HepG2 (cell line): ENCODE measurements at places on chromosomes 6 and 20. TPM values are rescaled to one million over a fixed set of nuclear protein-coding genes. Genes with fewer than 3 reads are reported as not detected.
A peak's percentile ranks its signal among the peaks of the same experiment; 100 is the strongest.

DNA sequence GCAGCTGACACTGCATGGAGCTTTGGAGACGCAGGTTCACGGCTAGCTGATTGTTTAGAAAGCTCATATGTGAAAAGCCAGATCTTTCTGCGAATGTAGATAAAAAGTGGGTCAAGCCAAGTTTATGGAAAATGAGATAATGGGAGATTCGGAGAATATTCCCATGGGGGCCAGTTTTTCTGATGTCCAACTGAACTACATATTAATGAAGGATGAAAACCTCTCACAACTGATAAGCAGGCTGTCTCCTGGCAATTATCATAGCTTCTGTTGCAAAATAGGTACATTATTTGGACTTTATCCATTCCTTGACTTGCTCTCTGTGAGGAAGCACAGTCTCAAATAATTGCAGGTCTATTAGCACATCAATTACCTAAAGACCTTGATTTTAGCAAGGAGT is 21.1 kb downstream of the HDGFL1 start:
- no peaks in the 10 kb centered on the region for H3K27me3 ChIP-seq
- H3K4me3 ChIP-seq, result no peak overlapping the region
- no peaks in the 10 kb centered on the region for H3K36me3 ChIP-seq
- DNase-seq, result no peak

GRCh38 chr6:157990321-157991066 is 8.8 kb downstream of the SYNJ2 start:
- DNase-seq, result no peak
- peaks cover 36% of the 10 kb centered on the region for H3K36me3 ChIP-seq
- H3K4me3 ChIP-seq, result no peak overlapping the region
- H3K27ac ChIP-seq, result peak overlapping the region; percentile 39

DNA sequence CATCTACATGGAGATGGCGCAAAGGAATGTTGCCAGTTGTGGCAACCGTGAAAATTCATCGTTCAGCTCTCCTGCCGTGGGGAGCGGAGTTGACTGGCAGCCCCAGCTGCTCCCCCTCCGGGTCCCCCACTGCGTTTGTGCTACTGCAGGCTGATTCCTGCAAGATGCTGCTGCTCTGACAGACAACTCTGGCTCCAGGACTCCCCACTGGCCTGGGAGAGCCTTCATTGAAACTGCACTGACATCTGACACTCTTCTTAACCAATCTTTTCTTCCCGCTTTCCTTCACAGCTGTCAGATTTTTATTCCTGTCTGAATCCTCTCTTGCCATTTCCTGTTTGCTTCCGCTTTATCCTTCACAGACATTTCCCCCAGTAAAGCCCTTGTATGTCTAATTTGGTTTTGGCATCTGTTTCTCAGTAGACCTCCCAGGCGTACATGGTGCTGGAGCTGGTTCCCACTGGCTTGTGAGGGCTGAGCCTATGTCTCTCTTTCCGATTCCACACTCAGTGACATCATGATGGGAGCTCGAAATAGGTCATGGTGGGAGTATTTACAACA is 9.5 kb upstream of the ATRN start:
- DNase-seq, result no peak
- H3K36me3 ChIP-seq, result no peaks in the 10 kb centered on the region
- peaks cover 40% of the 10 kb centered on the region for H3K4me1 ChIP-seq

GRCh38 chr6:155272353-155273232 is 8.8 kb downstream of the CLDN20 start:
- H3K27me3 ChIP-seq, result no peaks in the 10 kb centered on the region
- peaks cover 30% of the 10 kb centered on the region for H3K36me3 ChIP-seq
- H3K27ac ChIP-seq, result no peak overlapping the region
- 0 out of 2 replicates have a peak, but pooled peaks cover 7% of the 10 kb centered on the region for H3K4me1 ChIP-seq
- DNase-seq, result no peak

GRCh38 chr6:168737481-168737880 is 296.5 kb downstream of the SMOC2 start:
- no peaks in the 10 kb centered on the region for H3K36me3 ChIP-seq
- no peak overlapping the region for H3K27ac ChIP-seq
- no peaks in the 10 kb centered on the region for H3K4me1 ChIP-seq
- peaks cover 5% of the 10 kb centered on the region; the same call in 1 of the 3 replicates for H3K27me3 ChIP-seq
- no peak overlapping the region for H3K4me3 ChIP-seq
- DNase-seq, result peak; percentile 18

DNA sequence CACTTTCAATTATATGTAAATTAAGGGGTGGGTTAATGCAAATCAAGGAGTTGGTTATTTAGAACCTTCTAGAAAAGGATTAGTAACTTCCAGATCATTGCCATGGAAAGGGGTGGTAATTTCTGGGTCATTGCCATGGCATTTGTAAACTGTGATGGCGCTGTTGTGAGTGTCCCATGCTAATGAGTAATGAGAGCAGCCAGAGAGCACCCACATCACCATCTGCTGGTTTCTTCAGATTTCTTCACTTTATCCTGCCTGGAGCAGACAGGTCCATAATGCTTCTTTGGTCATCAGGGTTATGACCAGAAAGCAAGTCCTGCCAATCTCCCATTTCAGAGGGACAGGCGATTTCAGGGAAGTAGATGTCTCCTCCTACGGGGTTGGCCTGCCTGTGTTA is 311.3 kb upstream of the CNR1 start:
- H3K27ac ChIP-seq, result no peak overlapping the region
- no peak for DNase-seq
- no peaks in the 10 kb centered on the region for H3K36me3 ChIP-seq
- no peak overlapping the region for H3K4me3 ChIP-seq
- H3K4me1 ChIP-seq, result no peaks in the 10 kb centered on the region
- H3K27me3 ChIP-seq, result no peaks in the 10 kb centered on the region

- DNase-seq, result no peak
- no peaks in the 10 kb centered on the region for H3K4me1 ChIP-seq
- no peak overlapping the region for H3K27ac ChIP-seq
- H3K27me3 ChIP-seq, result no peaks in the 10 kb centered on the region
Measured at GRCh38 chr6:130620338-130620781, 206.8 kb upstream of the SMLR1 start.

GRCh38 chr20:25453035-25453810 is 45.8 kb downstream of the GINS1 start:
- H3K36me3 ChIP-seq, result peaks cover 39% of the 10 kb centered on the region
- H3K4me1 ChIP-seq, result no peaks in the 10 kb centered on the region
- no peak overlapping the region for H3K27ac ChIP-seq
- H3K27me3 ChIP-seq, result no peaks in the 10 kb centered on the region

GRCh38 chr6:169156108-169156792 is 97.4 kb downstream of the THBS2 start:
- no peak overlapping the region for H3K4me3 ChIP-seq
- no peaks in the 10 kb centered on the region for H3K36me3 ChIP-seq
- H3K27me3 ChIP-seq, result peaks cover 18% of the 10 kb centered on the region
- H3K27ac ChIP-seq, result no peak overlapping the region
- DNase-seq, result no peak
- no peaks in the 10 kb centered on the region for H3K4me1 ChIP-seq

- peak overlapping the region; percentile 65 for H3K27ac ChIP-seq
- H3K4me3 ChIP-seq, result peak overlapping the region; percentile 41
- H3K27me3 ChIP-seq, result no peaks in the 10 kb centered on the region
- no peak for DNase-seq
- peaks cover 62% of the 10 kb centered on the region for H3K4me1 ChIP-seq
- no peaks in the 10 kb centered on the region for H3K36me3 ChIP-seq
Measured at GRCh38 chr6:1075444-1075843, 236.5 kb upstream of the FOXQ1 start.

GRCh38 chr6:41900861-41901260 is 5.7 kb upstream of the USP49 start:
- no peak overlapping the region for H3K4me3 ChIP-seq
- no peak for DNase-seq
- H3K4me1 ChIP-seq, result peaks cover 5% of the 10 kb centered on the region
- H3K27me3 ChIP-seq, result no peaks in the 10 kb centered on the region
- H3K36me3 ChIP-seq, result peaks cover 20% of the 10 kb centered on the region
- no peak overlapping the region for H3K27ac ChIP-seq

GRCh38 chr6:168372889-168373288 is 53.3 kb upstream of the DACT2 start:
- H3K4me3 ChIP-seq, result no peak overlapping the region
- peaks cover 5% of the 10 kb centered on the region; the same call in 1 of the 2 replicates for H3K4me1 ChIP-seq
- DNase-seq, result no peak

DNA sequence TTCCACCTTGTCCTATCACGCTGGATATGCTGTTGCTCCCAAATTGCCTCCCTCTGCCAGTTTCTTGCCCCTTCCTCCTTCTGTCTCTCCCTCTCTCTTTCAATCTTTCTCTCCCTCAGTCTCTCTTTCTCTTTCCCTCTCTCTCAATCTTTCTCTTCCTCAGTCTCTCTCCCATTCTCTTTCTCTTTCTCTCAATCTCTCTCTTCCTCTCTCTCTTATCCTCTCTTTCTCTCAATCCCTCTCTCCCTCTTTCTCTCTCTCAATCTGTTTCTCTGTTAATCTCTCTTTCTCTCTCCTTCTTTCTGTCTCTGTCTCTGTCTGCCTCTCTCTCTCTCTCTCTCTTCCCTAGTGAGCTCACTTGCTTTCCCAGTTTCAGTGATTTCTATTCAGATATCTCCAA is 245.8 kb downstream of the ESR1 start:
- DNase-seq, result no peak
- H3K4me1 ChIP-seq, result 0 out of 2 replicates have a peak, but pooled peaks cover 7% of the 10 kb centered on the region
- no peak overlapping the region for H3K27ac ChIP-seq
- H3K27me3 ChIP-seq, result peaks cover 3% of the 10 kb centered on the region; the same call in 2 of the 3 replicates

Gene SMIM26
- 185 and 214 TPM in 2 replicates for total RNA-seq

Gene DZANK1
- total RNA-seq, result 1.4 and 1.6 TPM in 2 replicates

Gene TUBB2B
- total RNA-seq, result 9.3 and 10.3 TPM in 2 replicates

Gene TRIM31
- total RNA-seq, result 0.51 TPM in 1 of 2 replicates, not detected in the other

Gene CRIP3
- 3.5 and 6.3 TPM in 2 replicates for total RNA-seq

Gene PREP
- 15.9 and 32.2 TPM in 2 replicates for total RNA-seq

Gene C6orf132
- 1.5 and 3.0 TPM in 2 replicates for total RNA-seq

Gene UNC5CL
- 0.87 and 2.4 TPM in 2 replicates for total RNA-seq

Gene PXDC1
- 28.6 and 32.4 TPM in 2 replicates for total RNA-seq

Gene ARMH2
- total RNA-seq, result not detected in 2 replicates

Gene GNMT
- total RNA-seq, result 7.0 and 7.3 TPM in 2 replicates
